ENCODE measurements at places on chromosomes 16 and 17. TPM values are rescaled to one million over a fixed set of nuclear protein-coding genes. Genes with fewer than 3 reads are reported as not detected.

The AATK gene
- 4.4 TPM for total RNA-seq

The FBXW10 gene
- total RNA-seq: not detected

The SYCE1L gene
- total RNA-seq: 25.7 TPM

GRCh38 chr16:46832757-46833459, 1.9 kb upstream of the C16orf87 start:
- DNase-seq: no peak

DNA sequence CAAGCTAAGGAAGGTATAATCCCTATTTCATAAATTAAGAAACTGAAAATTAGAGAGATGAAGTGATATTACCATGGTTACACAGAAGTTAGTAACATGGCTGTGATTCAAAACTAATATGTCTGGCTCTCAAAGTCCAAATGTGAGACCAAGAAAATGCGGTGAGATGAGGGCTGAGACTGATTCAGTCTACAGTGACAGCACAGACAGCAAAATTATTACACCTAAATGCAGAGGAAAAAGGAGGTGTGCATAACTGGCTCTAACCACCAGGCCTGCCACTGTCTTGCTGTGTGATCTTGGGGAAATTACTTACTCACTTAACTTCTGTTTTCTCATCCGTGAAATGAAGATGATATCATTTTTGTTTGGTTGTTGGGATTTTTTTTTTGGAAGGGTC, 270.0 kb upstream of the SOX9 start:
- no peak for DNase-seq

- DNase-seq: no peak
Observed at GRCh38 chr16:15770512-15770911, 86.3 kb downstream of the MYH11 start.

- DNase-seq: no peak
Observed at GRCh38 chr17:1928976-1929375, 96.2 kb downstream of the RTN4RL1 start.

GRCh38 chr16:85386467-85387170, 226.5 kb upstream of the GSE1 start:
- no peak for DNase-seq

GRCh38 chr17:42457107-42457792, 1.4 kb upstream of the ATP6V0A1 start:
- DNase-seq: no peak

- no peak for DNase-seq
Observed at GRCh38 chr16:68898026-68898425, 54.7 kb downstream of the TANGO6 start.

Data from HCT116 (cell line).